Naive thymus-derived CD4-positive, alpha-beta T cell (primary cell): ENCODE measurements at places on chromosomes 4 and X. TPM values are rescaled to one million over a fixed set of nuclear protein-coding genes. Genes with fewer than 3 reads are reported as not detected.
A peak's percentile ranks its signal among the peaks of the same experiment; 100 is the strongest.

DNA sequence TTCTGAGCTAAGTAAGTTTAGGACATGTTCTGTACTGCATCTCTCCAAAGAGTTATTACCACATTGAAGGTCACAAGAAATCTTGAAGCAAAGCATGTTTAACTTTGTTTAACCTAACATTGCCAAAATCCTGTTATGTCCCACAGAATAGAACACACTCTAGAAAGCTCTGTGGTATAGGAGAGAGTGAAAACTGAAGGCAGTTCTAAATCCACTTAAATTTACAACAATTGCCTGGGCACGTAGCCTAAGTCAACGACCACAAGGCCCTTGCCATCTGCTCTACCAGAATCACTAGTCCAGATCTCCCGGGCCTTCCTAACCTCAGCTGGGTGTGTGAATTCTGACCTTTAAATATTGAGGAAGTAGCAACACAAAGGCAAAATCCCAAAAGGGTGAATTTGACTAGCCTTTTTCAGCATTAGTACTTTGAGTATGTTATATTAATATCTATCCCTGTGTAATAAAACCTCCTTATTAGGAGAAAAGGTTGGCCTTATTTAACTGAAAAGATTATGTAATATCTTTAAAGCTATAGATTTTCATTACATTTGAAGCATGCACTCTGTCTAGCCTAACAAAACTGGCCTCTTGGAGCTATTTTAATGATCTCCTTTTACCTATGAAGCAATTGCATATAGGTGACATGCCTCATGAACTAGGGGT is 4.5 kb upstream of the MAML3 start:
- no peak for DNase-seq
- H3K36me3 ChIP-seq = no peaks in the 10 kb centered on the region
- H3K4me3 ChIP-seq = no peak overlapping the region
- H3K27me3 ChIP-seq = no peaks in the 10 kb centered on the region

- no peak overlapping the region for H3K4me3 ChIP-seq
- no peaks in the 10 kb centered on the region for H3K36me3 ChIP-seq
- no peak for DNase-seq
- no peak overlapping the region for H3K27ac ChIP-seq
Observed at GRCh38 chr4:57119054-57119651, 9.0 kb upstream of the IGFBP7 start.

DNA sequence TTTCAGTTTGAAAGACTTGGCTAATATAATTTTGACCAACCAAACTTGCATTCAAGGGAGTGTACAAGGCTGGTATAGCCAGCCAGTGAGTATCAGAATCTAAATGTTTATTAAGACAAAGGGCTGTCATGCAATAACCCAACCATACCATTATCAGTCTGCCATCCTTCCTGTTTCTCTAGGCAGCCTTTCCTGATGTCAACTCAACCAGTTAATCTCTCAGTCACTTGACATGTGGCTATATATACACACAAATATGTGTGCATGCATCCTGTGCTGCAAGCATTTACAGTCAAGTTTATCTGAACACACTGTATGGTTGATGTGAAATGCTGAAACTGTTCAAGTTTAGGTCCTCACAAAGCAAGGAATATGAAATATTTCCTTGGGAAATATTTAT is 17.2 kb downstream of the BTK start:
- DNase-seq = no peak
- no peaks in the 10 kb centered on the region for H3K4me1 ChIP-seq
- no peak overlapping the region for H3K27ac ChIP-seq
- no peak overlapping the region for H3K4me3 ChIP-seq

DNA sequence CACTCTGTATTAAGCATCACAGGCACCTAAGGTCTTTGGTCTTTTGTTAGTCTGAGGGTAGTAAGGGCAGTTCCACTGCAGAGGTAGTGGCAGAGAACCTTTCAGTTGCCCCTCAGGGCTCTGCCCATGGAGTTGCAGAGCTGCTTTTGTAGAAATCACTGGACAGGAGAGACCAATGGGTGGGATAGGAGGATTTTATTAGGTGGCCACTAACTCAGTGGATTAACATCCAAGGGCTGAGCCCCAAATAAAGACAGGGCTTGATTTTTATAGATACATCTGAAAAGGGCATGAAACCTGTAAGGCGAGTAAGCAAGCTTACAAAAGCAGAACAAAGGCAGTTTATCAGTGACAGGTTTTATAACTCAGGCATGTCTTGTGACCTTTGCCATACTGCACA is 1035.4 kb downstream of the SH3BGRL start:
- H3K27ac ChIP-seq = no peak overlapping the region
- H3K27me3 ChIP-seq = no peaks in the 10 kb centered on the region
- no peak overlapping the region for H3K4me3 ChIP-seq
- no peak for DNase-seq

DNA sequence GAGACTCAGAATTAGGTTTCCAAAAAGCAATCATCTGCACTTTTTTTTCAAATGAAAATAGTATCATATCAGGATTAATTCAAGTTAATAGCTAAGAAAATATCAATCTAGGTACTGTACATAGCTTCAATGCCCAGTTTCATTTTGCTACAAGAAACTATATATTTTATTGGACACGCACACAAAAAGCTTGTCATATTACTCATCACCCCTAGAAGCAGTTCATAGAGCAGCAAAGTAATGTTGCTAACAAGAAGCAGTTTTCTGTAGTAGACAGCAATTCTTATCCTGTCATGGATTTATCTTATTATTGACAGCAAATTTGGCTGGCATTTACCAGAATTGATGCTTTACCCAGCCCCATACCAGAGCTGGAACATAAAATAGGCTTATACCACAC is 52.3 kb upstream of the LSM6 start:
- H3K4me1 ChIP-seq = no peaks in the 10 kb centered on the region
- no peaks in the 10 kb centered on the region for H3K36me3 ChIP-seq
- no peak overlapping the region for H3K4me3 ChIP-seq
- H3K27me3 ChIP-seq = no peaks in the 10 kb centered on the region

GRCh38 chr4:41204400-41204978 is 9.9 kb downstream of the APBB2 start:
- no peaks in the 10 kb centered on the region for H3K4me1 ChIP-seq
- no peak overlapping the region for H3K27ac ChIP-seq
- H3K36me3 ChIP-seq = no peaks in the 10 kb centered on the region
- no peak for DNase-seq

- H3K4me1 ChIP-seq = no peaks in the 10 kb centered on the region
- DNase-seq = no peak
- no peak overlapping the region for H3K27ac ChIP-seq
- no peaks in the 10 kb centered on the region for H3K27me3 ChIP-seq
- no peaks in the 10 kb centered on the region for H3K36me3 ChIP-seq
Observed at GRCh38 chr4:10013722-10014121, 7.6 kb downstream of the SLC2A9 start.

Gene ADRA2C
- total RNA-seq = not detected

GRCh38 chr4:68651932-68652331 is 18.5 kb downstream of the UGT2B15 start:
- no peak for DNase-seq
- no peak overlapping the region for H3K27ac ChIP-seq

Gene PNCK
- not detected for total RNA-seq

DNA sequence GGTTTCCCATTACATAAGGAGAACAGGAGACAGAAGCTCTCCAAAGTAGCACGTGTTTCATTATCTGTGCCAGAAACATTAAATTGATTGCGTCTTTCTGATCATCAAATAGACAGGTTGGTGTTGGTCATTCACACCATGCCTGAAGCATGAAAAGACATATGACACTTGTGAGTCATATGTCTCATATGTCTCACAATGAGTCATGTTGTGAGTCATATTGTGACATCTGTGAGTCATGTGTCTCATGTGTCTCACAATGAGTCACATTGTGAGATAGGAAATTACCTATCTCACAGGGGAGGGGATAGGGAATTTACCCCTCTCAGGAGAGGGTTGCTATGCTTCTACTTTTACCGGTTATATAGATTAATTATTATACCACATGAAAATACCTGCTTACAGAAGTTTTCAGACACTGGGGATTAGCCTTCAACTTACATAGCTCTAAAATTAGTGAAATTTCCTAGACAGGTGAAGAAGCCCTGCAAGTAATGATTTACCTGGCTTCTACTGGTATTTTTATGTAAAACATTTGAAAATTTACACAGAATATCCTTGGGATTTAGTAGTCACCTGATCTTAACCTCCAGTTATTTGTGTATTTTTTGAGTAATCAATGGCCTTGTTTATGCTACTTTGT is 80.8 kb downstream of the NPFFR2 start:
- no peaks in the 10 kb centered on the region for H3K36me3 ChIP-seq
- H3K27me3 ChIP-seq = no peaks in the 10 kb centered on the region
- H3K4me3 ChIP-seq = no peak overlapping the region
- no peaks in the 10 kb centered on the region for H3K4me1 ChIP-seq

Gene STOX2
- not detected for total RNA-seq

DNA sequence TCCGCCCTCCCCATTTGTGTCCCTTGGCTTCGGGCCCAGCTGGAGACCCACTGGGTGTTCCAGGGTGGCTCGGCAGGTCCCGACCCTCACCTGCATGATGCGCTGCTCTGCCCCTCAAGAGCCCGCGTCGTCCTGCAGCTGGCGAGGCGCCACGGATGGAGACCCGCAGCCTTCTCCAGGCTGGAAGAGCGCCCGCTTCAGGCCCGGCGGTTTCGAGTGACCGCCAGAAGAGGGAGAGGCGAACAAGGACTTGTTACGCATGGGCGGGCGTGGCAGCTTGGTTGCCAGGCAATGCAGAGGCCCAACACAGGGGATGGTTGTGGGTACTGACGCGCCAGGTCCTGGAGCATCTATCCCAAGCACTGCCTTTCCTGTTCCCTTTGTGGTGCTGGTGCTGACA is at the start of gene PDCL2:
Gene PDCL2, minus strand, starts transcription at position 232 of the 400 bp plus-strand sequence. Its CDS starts 136 bp downstream, at position 96.
- no peaks in the 10 kb centered on the region for H3K36me3 ChIP-seq
- H3K4me1 ChIP-seq = no peaks in the 10 kb centered on the region
- H3K27ac ChIP-seq = no peak within 1 kb of the TSS
- DNase-seq = no peak
- H3K4me3 ChIP-seq = no peak within 1 kb of the TSS

Gene YIPF7
- total RNA-seq = not detected

DNA sequence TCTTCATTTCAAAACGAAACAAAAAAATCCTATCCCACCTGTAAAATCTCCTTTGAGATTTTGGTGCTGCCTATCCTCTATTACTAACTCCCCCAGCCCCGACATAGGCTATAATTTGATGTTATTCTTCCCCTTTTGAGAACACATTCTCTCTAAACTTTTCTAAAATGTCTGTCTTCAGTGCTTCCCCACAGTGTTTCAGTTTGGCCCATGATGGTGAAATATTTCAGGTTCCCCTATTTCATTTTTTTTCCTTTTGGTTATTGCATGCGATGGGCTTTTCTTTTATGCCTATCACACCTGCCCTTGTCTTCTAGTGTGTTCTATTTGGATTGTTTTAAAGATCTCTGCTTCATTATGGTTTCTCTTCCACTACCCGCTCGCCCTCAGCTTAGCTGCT is 14.7 kb downstream of the BCORL1 start:
- no peaks in the 10 kb centered on the region for H3K36me3 ChIP-seq
- H3K27ac ChIP-seq = no peak overlapping the region
- no peak overlapping the region for H3K4me3 ChIP-seq
- DNase-seq = no peak
- H3K4me1 ChIP-seq = no peaks in the 10 kb centered on the region

Gene CT47A1
- total RNA-seq = not detected

DNA sequence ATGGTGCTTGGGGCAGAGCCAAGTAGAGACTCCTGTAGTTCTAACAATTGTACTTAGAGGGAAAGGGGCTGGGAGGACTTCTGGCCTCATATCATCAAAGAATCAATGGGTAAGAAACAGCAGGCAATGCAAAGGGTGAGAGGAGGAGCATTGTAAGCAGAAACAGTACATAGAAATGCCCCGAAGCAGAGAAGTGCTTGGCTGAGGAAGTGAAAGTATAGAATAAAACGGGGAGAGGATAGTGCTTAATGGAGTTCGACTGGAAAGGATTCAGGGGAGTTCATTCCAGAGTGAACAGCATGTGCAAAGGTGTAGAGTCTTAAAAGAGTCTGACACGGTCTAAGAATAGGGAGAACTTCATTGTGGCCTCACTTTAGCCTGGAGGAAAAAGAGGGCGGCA is 103.0 kb downstream of the SYNPO2 start:
- H3K4me3 ChIP-seq = no peak overlapping the region
- no peak overlapping the region for H3K27ac ChIP-seq
- no peaks in the 10 kb centered on the region for H3K36me3 ChIP-seq
- no peaks in the 10 kb centered on the region for H3K4me1 ChIP-seq
- no peak for DNase-seq
- no peaks in the 10 kb centered on the region for H3K27me3 ChIP-seq

Gene PDE5A
- total RNA-seq = 0.24 TPM in 1 of 2 replicates, not detected in the other

DNA sequence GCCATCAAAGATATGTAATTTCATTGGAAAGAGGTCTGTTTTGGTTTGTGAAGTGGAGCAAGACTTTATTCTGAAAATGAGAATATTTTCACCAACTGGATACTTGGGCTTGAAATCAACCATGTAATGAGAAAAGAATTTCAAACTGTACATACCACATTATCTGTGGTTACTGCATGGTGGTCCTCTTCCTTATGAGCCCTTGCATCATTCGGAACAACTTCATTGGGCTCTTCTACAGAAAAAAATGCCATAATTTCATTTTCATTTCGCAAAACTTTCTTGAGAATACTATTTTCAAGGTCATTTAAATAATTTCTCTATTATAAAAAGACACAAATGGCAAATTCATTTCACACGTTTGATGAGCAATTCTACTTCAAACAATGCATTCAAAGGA is 148.6 kb upstream of the RPS6KA6 start:
- H3K36me3 ChIP-seq = no peaks in the 10 kb centered on the region
- no peak for DNase-seq
- no peak overlapping the region for H3K4me3 ChIP-seq
- H3K27ac ChIP-seq = no peak overlapping the region
- no peaks in the 10 kb centered on the region for H3K4me1 ChIP-seq
- no peaks in the 10 kb centered on the region for H3K27me3 ChIP-seq

Gene TRPC3
- total RNA-seq = not detected

DNA sequence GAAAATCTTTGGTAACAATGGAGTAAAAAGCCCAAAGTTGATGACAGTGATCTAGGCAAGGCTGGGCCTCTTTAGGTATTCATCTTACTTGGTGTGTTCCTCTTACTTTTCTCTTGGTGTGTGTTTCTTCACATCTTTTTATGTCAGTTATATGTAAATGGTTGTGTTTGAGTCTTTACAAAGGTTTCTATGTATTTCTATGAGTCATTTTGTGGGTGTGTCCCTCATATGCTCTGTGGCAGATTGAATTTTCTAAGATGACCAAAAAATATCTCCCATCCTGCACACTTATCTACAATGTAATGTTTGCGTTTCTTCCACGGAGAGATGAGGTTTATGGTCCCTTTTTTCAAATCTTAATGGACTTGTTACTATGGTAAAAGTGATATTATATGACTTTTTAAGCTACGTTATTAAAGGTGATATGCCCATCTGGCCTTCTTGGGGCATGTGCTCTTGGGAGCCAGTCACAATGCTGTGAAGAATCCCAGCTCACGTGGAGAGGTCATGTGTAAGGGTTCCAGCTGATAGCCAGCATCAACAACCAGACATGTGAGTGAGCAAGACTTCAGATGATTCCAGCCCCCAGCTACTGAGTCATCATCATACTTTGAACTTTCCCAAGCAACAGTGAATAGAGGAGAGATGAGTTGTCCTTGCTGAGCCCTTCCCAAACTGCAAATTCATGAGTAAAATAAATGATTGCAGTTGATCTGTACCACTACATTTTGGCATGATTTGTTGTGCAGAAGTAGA is 126.9 kb downstream of the CBLL2 start:
- no peak overlapping the region for H3K4me3 ChIP-seq
- H3K36me3 ChIP-seq = no peaks in the 10 kb centered on the region
- DNase-seq = no peak
- no peak overlapping the region for H3K27ac ChIP-seq
- H3K4me1 ChIP-seq = no peaks in the 10 kb centered on the region
- no peaks in the 10 kb centered on the region for H3K27me3 ChIP-seq

Gene FRAS1
- not detected for total RNA-seq

GRCh38 chr4:11428231-11428898 is at the start of gene HS3ST1:
TSS of gene HS3ST1 (minus strand) at chr4:11428894. CDS start at chr4:11400005, 28,889 bp downstream.
- H3K4me3 ChIP-seq = peak within 1 kb of the TSS; percentile 43
- no peak for DNase-seq
- H3K4me1 ChIP-seq = no peaks in the 10 kb centered on the region
